ENCODE measurements at places on chromosomes 7 and 10. TPM values are rescaled to one million over a fixed set of nuclear protein-coding genes. Genes with fewer than 3 reads are reported as not detected.

Gene C10orf143
- total RNA-seq = 0.39 TPM

Gene UNCX
- not detected for total RNA-seq

Gene ADGRA1
- total RNA-seq = not detected

Gene HIP1
- 7.0 TPM for total RNA-seq

Gene ITPRID1
- total RNA-seq = not detected
